ENCODE measurements at places on chromosomes 11 and 22. TPM values are rescaled to one million over a fixed set of nuclear protein-coding genes. Genes with fewer than 3 reads are reported as not detected.

NECTIN1 gene
- 4.8 TPM for total RNA-seq

DNA sequence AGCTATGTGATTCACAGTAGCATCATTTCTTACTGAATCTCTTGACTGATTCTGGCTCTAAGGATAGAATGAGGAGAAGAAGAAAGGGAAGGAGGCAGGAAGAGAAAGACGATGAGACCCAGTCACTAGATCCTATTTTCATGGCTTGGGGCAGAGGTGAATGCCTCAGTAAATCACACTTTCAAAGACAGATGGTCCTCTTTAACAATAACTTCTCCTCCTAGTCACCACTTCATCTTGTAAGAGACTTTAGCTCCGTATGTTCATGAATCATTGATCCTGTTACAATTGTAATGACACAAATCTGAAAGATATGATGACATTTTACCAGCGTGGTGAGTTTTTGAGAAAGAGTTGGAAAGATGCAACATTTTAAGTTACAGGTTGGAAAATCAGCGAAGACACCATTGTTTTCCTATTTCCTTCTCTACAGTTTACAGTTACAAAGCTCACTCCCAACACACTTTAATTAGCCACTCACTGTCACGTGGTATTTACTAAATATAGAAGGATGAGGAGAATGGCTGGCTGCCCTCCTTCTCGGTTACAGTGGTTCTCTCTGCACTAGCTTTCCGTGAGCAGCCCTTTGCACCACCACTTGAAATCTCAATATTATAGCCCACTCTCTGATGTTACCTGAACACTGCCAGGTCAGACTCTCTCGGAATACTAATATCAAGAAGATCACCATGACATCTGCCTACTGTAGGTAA is 205.8 kb downstream of the CADM1 start:
- DNase-seq: no peak

DNA sequence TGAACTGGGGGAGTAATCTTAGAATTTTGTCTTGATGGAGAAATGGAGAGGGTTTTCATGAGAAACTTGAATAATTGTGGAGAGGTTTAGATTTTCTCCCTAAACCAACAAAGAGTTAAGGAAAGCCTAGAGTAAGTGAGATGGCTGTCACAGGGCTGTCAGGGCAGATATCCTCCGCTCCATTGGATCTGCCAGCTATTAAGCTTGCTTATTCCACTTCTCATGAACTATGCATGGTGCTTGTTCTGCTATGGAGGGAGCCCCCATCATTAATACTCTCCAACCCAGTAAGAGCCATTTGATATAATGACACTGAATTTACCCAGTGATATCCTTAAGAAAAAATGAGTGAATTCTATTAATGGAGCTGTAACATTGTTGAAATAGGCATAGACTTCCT is 342.8 kb upstream of the MTNR1B start:
- DNase-seq: no peak

DNA sequence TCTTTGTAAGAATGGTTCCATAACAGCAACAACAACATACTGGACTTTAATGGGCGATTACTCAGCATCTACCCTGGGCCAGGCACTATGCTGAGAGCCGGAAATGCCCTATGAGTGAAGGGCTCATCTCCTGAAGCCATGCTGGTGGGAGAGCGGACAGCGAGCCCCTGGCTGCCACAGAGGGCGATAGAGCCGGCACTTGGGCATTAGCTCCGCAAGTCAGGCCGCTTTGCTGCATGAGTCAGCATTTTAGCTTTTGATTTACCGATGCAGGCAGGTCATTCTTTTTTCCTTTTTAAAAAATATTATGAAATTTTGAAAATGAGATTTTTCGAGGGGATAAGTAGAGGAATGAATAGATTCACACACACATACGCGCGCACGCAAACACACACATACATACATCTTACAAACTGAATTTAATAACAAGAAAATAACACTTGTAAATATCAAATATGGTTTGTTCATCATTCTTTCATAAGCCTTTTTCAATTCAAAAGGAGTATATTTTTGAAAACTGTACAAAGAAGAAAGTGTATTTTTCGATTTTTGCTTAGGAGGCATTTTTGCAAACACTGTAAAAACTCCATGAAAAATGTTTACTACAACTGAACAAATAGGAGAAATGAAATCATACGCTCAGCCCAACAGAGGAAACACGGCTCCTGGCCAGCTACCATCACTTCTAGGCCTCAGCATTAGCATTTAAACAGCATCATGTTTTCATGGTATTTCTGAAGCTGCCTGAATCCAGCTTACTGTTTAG is 667.3 kb downstream of the OPCML start:
- no peak for DNase-seq

DNA sequence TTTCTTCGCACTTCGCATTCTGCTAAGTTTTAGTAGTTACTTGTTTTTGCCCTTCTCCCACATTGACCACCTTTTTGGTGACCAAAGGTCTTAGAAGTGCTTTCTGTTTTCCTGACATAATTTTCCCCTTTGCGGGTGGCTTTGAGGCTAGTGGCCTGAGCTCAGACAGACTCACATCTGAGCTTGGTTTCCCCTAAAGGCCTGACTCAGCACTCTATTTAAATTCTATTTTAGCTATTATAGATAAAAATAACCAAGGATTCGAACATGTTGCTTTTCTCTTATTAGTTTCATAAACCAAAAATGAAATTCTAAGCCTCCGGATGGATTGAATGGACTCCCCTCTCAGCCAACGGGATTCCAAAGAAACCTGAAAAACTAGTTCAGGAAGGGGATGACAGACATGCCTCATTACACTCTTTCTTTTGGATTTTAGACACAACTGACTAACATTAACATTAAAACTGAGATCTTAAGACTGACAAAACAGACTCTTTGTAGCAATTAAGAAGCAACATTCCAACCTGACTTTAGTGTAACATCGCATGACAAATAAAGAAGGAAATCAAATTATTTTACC is 258.5 kb downstream of the LUZP2 start:
- DNase-seq: no peak

DNA sequence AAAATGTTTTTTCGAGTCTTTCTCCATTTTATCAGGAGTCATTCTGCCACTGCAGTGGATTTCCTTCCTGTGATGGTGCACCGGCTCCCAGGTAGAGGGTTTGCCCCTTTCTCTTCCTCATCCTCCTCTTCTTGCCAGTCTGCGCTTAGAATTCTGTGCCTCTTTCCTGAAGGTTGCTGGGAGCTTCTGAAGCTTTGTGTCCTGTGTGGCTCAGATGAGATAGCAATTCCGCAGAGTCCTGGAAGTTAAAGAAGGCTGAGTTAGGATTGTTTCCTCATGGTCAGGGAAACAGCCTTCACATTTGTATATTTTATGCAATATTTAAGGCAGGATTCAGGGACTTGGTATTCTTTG is 264 bp downstream of the BCO2 start:
- DNase-seq: no peak

GRCh38 chr11:102494216-102494615 is 36.3 kb downstream of the MMP7 start:
- DNase-seq: peak; percentile 49

DNA sequence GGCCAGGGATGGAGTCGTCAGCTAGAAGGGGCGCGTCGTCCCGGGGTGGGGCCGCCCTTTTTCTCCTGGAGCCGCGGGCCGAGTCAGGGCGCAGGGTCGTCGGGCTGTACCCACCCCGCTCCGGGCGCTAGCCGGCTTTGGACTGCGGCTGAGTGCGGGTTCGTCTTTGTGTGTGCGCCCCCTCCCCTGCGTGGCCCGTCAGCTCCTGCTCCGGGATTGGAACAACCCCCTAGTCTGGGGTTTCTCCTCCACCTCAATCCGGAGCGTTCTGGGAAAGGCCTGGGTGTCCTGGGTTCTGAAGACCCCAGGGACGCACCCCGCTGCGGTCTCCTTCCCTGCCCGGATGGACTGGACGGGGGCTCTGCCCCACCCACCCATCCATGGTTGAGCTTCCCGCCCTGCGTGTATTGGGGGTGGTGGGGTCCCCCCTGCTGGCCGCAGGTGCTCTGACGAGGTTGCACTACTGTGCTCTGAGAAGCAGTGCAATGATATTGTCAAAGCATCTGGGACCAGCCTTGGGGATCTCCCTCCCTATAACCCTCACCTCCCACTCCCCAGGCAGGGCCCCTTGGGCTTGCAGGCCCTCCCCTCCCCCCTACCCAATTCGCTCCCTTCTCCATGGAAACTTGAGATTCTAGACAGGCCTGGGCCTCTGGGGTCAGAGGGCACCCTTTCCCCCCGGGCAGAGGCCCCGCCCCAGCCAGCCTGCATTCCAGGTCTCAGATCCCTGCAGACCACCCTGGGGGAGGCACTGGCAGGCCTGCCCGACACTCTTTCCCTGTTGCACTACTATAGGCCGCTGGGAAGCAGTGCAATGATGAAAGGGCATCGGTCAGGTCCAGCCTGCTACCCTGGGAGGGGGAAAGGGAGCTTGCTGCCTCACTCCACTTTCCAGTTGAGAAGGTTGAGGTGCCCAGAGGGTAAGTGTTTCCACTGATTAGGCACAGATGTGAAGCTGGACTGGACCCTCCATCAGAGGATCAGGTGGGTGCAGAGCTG is 10.7 kb downstream of the SDF2L1 start:
- no peak for DNase-seq

DNA sequence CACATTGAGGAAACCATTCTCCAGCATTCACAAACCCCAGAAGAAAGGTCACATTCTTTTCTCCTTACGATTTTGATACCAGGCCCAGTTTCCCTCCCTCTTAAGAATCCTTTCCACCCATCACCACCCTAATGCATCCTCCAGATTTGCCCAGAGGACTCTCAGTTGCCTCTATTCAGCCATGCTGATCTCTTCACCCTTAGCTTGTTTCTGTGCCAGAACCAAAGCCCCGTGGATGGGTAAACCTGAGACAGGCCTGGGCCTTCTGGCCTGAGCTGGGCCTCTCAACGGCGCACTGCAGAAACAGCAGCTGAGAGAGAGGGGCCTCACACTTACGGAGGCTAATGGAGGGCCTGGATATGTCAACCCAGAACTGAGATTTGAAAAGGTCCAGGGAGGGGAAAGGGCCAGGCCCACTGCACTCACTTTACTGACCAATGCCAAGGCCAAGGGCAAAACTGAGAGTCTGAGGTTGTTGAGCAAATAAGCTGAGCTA is 32.2 kb upstream of the OAF start:
- DNase-seq: no peak

- DNase-seq: no peak
These were observed 152.0 kb upstream of the TBCEL start for GRCh38 chr11:120871924-120872323.

MYEOV gene
- total RNA-seq: 3.2 TPM

- DNase-seq: peak; percentile 44
These were observed 8.0 kb upstream of the TLCD5 start for GRCh38 chr11:120316880-120317688.

DNA sequence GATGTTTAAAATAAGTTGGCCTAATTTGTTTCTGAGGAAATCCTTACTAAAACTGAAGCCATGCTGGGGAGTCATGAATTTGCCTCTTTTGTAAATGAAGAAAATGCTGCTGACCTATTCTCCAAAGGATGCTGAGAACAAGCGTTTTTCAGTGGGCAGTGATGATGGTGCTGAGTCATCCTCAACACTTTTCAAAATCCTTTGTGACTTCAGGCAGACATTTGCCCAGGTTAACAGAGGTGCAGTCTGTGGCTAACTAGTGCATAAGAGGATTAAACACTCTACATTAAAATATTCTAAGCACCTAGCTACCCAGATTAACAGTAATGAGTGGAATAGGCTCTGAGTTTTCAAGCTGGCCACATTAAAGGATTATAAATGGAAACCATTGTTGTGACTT is 509.0 kb downstream of the DLG2 start:
- DNase-seq: no peak

GRCh38 chr22:43992331-43992821 is 31.7 kb upstream of the PARVB start:
- DNase-seq: no peak

MAML2 gene
- total RNA-seq: 30.7 TPM

GRCh38 chr11:106233191-106233590 is 155.7 kb downstream of the AASDHPPT start:
- no peak for DNase-seq

APOA4 gene
- total RNA-seq: not detected

GRCh38 chr22:24156141-24156912 is 25.0 kb upstream of the SUSD2 start:
- DNase-seq: peak; percentile 62

NNMT gene
- 505 TPM for total RNA-seq

GRCh38 chr11:116224154-116224888 is 548.5 kb downstream of the BUD13 start:
- DNase-seq: peak; percentile 22

DNA sequence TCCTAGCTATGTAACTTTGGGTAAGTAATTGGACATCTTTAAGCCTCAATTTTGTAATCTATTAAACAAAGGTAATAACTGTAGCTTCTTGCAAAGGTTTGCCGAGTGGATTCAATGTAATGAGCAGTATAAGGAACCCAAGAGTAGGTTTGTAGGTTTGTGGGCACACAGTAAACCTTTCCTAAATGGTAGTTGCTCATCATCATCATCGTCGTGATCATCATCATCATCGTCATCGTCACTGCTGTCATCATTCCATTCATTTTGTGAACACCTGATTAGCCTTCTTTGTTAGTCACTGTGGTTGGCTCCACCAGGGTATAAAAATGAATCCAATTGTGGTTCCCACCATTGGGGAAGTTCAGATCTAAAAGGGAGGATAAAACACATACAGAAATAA is 223.1 kb upstream of the KIRREL3 start:
- DNase-seq: no peak

DNA sequence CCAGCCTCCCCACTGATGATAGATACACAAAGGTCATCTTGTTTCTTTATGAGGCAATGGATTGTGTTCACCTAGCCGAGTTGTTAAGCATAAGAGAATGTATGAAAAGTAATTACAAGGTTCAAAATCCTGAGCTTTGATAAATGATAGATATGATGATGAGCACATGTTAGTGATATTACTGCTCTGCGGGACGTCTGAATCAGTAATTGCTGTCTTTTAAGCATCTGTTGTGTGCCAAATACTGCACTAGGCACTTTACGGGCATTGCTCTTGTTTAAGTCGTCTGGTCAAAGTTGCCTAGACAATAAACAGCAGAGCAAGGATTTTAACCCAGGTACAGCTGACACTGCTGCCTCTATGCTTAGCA is 559 bp upstream of the RNF141 start:
- no peak for DNase-seq

AP1B1 gene
- 64.7 TPM for total RNA-seq

GRCh38 chr11:104332110-104332509 is 168.2 kb upstream of the PDGFD start:
- no peak for DNase-seq

TTLL8 gene
- total RNA-seq: not detected

SERHL2 gene
- 2.2 TPM for total RNA-seq

GRCh38 chr11:37502202-37502601 is 904.2 kb upstream of the RAG2 start:
- peak; percentile 45 for DNase-seq

DNA sequence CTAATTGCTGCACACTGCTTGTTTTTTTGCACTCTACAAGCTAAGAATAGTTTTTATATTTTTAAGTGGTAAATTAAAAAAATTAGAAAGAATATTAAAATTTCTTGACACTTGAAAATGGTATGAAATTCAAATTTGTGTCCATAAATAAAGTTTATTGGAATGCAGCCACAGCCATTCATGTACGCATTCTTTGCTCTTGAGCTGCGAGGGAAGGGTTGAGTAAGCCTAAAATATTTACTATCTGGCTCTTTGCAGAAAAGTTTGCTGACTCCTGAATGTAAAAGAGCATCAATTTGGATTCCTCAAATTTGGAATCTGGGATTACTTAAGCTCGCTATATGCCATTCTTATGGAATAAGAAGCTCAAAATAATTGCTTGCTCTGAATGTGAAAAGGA is 3.4 kb upstream of the ADAMTS8 start:
- peak; percentile 34 for DNase-seq

MCHR1 gene
- 0.32 TPM for total RNA-seq

Measured in fibroblast of villous mesenchyme (primary cell).